C1 segment of cervical spinal cord (tissue), 14 donors: ENCODE measurements at places on chromosomes 12 and 14.

GRCh38 chr14:23863836-23864235 lies 89.7 kb upstream of the DHRS4 start:
- no peak for DNase-seq

- no peak for DNase-seq
These were observed 215.5 kb downstream of the AACS start for GRCh38 chr12:125280482-125281377.

GRCh38 chr14:52318826-52319645 lies 4.9 kb downstream of the PTGER2 start:
- no peak for DNase-seq

GRCh38 chr14:91996948-91997371 lies 42.9 kb downstream of the TRIP11 start:
- DNase-seq = no peak

DNA sequence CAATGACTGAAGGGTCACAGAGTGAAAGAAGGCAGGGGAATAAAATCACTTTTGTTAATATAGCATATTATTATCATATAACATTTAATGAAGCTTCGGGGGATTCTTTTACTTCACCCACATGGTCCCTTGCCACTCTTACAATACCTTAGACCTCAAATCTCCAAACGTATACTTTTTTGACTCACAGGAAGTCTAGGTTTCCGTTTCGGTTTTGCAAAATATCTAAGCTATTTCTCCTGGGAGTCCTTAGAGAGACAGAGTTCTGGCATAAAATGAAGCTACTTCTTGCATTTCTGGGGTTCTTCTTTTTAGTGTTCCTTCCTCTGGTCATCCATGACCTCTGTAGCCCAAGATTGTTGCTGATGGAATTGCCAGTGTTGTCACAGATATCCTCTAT lies 590.5 kb upstream of the ATP2B1 start:
- DNase-seq = no peak

GRCh38 chr12:112386726-112387125 lies 4.5 kb upstream of the HECTD4 start:
- peak; percentile 2 for DNase-seq

- no peak for DNase-seq
These were observed 1493.0 kb downstream of the AACS start for GRCh38 chr12:126558219-126558618.

- DNase-seq = no peak
These were observed 119.2 kb upstream of the NCOR2 start for GRCh38 chr12:124686370-124687173.

GRCh38 chr14:69796797-69797500 lies at the start of gene SLC10A1:
TSS of gene SLC10A1 (minus strand) at chr14:69797241. CDS start at chr14:69797155, 86 bp downstream.
- no peak for DNase-seq

GRCh38 chr12:118187751-118188435 lies 52.0 kb downstream of the PEBP1 start:
- no peak for DNase-seq

DNA sequence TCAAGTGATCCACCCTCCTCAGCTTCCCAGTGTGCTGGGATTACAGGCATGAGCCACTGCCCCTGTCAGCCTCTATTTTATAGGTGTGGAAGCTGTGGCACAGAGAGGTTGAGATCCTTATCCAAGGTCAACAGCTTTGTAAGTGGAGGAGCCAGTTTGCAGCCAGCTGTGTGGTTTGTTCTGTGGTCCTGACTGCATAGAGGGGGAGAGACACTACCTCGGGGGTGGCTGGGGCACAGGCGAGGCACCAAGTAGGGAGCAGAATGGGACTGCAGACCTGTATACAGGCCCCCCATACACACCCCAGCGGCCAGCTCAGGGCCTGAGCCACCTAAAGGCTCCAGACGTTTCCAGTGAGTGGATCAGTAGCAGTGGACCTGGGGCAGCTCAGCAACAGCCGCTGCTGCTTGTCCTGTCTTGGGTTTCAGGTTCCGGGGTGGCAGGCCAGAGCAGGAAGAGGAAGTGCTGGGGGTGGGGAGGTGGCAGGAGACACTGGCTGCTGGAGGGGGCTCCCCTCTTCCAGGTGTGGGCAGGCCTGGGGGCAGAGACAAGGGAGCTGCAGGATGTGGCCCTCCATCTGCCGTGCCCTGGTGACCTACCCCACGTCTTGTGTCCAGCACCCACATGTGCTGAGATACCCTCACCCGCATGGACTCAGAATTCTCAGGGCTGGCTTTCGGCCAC lies 11.0 kb downstream of the ORAI1 start:
- peak; percentile 15 for DNase-seq

DNA sequence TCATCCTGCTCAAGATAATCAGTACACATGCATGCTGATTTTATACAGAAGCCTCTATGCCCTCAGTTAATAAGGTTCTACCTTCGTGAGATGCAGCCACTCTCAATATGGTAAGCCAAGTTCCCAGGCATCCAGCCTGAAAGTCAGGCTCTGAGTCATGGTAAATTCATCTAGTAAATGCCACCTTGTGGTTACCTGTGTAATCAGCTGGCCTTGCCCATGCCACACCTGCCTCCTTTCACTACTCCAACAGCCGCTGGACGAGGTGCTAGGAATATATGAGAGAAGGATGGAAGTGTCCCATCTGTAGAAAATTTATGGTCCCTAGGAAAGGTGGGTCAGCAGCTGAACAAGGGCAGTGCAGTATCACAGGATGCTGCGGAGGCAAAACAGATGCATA lies 207.3 kb downstream of the SSPN start:
- DNase-seq = no peak

- DNase-seq = no peak
These were observed 194.5 kb upstream of the RGS6 start for GRCh38 chr14:71737760-71738159.

- no peak for DNase-seq
These were observed 91.3 kb downstream of the DAD1 start for GRCh38 chr14:22497671-22498093.

DNA sequence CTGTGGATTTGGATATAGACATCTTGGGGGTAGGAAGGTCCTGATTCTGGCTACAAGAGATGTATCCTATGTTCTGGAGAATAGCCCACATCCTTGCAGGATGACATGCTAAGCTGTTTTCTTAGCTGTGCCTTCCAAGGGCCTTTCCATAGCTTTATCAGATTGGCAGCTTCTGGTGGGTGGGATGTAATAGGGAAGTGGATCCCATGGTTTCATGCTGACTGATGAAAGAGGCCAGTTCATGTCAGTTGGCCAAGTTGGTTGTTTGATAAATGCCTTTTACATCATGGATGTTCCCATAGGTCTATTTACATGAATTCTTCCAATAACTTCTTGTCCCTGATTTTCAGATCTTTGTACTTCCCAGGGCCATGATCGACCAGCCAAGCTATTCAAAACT lies 169.1 kb upstream of the RMST start:
- no peak for DNase-seq

GRCh38 chr12:132908145-132909029 lies 21.0 kb upstream of the CHFR start:
- DNase-seq = peak; percentile 37

- no peak for DNase-seq
These were observed 237.9 kb upstream of the NAV3 start for GRCh38 chr12:77592836-77593235.

DNA sequence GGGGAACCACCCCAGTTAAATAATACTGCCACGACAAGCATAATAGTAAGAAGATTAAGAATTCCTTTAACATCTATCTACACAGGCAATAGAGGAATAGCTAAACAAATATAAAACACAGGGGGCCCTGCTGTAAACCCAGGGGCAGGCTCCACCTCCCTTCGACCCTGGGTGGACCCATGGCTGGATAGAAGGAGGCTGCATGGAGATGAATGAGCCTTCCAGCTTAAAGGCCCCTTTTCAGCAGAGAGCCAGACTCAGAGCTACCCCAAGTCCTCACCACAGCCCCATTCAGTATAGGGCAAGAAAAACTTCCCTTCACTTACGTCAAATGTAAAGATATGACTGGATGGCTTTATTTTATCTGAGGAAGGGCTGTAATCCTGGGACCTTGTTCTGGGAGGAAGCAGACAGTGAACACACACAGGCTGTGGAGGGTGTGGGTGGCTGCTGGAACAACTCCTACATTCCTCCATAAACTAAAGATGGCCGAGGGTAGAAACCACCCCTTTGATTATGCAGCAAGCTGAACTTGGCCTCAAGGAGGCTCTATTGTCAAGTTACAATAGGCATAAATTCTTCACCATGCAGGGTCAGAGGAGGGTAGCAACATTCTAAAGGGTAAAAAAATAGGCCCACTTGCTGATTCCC lies 30.4 kb downstream of the NUAK1 start:
- DNase-seq = no peak

DNA sequence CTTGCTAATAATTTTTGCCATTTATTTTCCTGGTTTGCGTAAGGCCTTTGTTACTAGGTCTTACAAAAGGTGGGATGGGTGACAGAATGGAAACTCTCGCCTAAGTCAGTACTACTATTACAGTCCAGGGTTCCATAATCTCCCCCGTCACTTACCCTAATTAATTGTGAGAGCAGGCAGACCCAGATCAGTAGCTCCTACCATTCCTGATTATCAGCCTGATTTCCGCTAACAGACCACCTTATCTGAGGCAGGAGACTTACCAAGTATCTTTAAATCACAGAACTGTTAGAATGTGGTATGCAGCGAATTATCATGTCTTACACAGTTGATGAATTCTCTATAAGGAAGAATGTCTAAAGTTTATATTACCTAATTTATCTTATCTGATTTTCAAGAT lies 234.7 kb downstream of the FOXN3 start:
- DNase-seq = no peak

DNA sequence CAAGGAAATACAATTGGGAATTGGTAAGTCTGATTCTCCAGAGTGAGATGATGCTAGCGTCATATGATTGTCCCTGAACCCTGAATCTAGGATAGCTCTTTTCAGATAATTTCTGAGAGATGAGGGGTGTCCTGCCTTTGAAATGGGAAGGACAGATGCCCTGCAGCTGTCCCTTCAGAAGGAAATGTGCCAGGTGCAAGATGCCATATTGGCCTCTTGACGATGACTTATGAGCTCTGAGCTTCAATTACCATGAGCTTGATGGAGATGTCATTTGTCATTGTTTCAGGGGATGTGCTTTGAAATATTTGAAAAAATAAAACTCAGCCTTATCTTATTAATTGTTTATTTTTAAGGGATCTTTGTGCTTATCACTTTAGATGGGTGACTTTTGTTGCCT lies 185.1 kb downstream of the DACT1 start:
- DNase-seq = no peak

DNA sequence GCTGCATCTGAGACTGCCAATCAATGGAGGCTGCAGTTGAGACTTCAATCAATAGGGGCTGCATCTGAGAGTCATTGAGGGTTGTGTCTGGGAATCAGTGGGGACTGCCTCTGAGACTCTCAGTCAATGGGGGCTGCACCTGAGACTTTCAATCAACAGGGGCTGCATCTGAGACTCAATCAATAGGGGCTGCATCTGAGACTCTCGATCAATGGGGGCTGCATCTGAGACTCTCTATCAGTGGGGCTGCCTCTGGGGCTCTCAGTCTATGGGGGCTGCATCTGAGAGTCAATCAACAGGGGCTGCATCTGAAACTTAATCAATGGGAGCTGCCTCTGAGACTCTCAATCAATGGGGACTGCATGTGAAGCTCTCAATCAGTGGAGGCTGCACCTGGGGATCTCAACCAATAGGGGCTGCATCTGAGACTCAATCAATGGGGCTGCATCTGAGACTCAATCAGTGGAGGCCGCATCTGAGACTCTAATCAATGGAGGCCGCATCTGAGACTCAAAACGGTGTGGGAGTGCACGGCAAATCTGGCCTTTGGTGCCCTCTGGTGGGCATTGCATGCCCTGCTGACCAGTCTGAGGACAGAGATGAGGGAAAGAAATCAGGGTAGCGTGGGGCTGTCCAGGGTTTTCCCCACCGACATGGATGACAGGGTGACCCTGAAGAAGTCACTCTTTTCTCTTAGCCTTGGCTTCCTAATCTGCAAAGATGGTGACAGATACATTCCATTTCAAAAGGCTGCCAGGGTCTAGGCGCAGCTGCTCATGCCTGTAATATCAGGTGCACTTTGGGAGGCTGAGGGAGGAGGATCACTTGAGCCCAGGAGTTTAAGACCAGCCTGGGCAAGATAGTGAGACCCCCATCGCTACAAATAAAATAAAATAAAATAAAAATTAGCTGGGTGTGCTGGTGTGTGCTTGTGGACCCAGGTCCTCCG lies 41.3 kb upstream of the EIF5 start:
- peak; percentile 19 for DNase-seq

- no peak for DNase-seq
These were observed 1.4 kb downstream of the AKT1 start for GRCh38 chr14:104794099-104794498.

DNA sequence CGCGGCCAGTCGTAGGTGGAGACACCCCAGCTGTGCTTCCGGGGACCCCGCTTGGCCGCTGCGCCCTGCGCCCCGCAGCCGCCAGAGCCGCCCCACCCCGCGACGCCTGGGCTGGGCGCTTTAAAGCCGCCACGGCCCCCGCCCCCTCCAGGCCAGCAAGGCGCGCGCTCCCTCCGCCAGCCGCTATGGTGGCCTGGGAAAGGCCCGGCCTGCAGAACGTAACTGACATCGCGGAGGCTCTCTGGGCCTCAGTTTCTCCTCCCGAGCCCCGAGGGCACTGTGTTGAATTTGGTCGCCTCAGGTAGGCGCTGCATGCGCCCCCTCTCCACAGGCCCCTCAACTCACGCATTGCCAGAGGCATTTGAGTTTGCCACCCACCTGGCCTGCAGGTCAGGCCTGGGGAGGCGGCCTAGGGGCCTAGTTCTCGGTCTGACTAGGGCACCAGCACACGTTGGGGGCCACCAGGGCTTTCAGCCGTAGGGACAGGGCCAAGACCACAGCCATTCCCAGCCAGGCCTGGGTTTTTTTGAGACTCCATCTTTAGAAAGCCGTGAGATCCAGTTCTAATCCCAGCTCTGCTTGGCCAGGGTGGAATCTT lies at the start of gene NGB:
Gene NGB, minus strand, starts transcription at position 94 of the 598 bp plus-strand sequence. CDS start 269 bp downstream, outside the sequence.
- no peak for DNase-seq

DNA sequence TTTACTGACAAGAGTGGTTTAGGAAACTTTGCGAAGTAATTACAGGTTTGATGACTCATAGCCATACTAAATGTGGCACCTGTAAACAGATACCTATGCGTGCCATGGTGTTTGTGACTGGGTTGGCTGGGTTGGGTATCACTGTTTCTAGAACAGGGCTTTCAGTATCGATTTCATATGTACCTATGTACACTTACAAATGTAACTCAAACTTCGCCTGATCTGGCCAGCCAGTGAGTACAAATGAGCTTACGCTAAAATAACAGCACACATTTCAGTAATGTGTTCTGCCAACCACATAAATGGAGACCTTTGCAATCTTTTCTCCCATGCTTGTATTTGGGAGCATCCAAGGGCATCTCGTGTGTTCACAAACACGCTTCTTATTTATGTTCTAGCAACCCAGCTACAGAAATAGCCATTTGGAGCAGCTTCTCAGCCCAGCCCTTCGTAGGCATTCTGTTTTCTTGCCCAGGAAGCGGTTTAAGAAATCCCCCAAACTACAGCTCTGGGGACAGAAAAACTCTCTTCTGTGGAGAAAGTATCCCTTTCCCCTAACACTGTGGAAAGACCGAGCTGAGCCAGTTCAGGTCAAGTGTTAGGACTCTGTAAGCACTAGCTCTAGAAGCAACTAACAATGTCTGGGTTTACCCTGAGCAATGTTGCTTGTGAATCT lies 42.3 kb upstream of the MDM1 start:
- DNase-seq = no peak
